Activated T-cell treated with anti-CD3 and anti-CD28 coated beads for 48 hours (primary cell): ENCODE measurements at places on chromosomes 12 and 14.

DNA sequence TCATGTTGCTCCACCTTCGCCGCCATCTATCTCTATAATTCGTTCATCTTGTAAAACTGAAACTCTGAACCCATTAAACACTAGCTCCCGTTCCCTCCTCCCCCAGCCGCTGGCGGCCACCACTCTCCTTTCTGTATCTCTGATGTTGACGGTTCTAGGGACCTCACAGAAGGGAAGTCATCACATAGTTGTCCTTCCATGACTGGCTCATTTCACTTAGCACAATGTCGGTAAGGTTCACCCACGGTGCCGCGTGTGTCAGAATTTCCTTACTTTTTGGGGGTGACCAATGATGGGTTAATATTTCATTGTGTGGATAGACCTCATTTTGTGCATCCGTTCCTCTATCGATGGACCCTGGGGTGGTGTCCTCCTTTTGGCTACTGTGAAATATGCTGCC is 2.0 kb upstream of the CACNA2D4 start:
- no peak for DNase-seq

GRCh38 chr14:79699206-79699605 is 512.1 kb downstream of the DIO2 start:
- no peak for DNase-seq

- no peak for DNase-seq
Measured at GRCh38 chr14:59268011-59268410, 79.5 kb downstream of the DAAM1 start.

DNA sequence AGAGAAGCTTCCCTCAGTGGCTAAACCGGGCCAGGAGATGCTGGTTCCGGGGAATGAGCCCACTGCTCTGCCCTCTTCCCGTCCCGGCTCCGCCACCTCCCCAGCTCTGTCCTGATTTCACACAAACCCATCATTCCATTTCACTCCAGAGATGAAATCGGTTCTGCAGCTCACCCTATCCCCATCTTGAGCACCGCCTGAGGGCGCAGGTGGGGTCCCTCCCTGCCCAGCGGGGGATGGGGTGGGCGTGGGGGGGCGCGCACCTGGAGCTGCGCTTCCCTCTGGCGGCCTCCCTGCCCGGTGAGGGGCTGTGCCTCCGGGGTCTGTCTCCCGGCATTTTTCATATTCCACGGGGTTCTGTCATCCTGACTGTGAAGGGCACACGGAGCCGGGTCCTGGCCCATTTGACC is 44.7 kb downstream of the NOC4L start:
- DNase-seq, result no peak

GRCh38 chr14:24948261-24948847 is 101.6 kb downstream of the STXBP6 start:
- DNase-seq, result no peak

DNA sequence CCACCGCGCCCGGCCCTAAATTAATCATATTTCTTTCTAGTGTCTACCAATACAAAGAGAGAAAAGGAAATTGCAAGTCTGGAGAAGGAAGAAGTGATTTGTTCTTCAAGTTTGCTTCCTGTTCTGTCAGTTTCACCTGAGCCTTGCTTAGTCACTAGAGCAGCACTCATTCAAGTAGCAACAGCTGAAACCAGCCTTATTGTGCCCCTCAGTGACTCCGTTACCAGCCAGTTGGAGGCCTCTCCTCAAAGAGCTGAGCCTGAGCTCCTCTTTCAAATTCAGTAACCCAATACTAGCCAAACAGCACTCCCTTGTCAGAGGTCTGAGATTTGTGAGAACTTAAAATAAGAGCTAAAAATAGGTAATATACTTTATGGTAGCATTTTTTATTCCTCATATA is 17.4 kb downstream of the PAWR start:
- no peak for DNase-seq

DNA sequence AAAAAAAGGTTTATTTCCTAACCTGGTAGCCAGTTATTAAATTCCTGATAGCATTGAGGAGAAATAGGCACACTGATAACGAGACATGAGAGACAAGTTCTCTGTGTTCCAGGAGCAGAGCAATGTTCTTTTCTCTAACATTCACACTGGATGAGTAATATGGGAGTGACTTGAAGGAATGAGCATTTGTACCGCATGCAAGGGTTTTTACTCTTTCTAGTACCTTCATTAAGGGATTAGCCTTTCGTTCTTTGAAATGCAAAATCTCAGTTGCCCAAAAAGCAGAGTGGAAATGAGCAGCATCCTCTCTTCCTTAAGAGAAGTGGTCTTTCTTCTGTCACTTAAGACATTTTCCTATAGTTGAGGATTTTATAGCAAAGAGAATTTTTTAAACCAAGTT is 54.7 kb downstream of the FGD4 start:
- no peak for DNase-seq

GRCh38 chr12:7959701-7960121 is 23.7 kb upstream of the SLC2A3 start:
- peak; percentile 40 for DNase-seq

DNA sequence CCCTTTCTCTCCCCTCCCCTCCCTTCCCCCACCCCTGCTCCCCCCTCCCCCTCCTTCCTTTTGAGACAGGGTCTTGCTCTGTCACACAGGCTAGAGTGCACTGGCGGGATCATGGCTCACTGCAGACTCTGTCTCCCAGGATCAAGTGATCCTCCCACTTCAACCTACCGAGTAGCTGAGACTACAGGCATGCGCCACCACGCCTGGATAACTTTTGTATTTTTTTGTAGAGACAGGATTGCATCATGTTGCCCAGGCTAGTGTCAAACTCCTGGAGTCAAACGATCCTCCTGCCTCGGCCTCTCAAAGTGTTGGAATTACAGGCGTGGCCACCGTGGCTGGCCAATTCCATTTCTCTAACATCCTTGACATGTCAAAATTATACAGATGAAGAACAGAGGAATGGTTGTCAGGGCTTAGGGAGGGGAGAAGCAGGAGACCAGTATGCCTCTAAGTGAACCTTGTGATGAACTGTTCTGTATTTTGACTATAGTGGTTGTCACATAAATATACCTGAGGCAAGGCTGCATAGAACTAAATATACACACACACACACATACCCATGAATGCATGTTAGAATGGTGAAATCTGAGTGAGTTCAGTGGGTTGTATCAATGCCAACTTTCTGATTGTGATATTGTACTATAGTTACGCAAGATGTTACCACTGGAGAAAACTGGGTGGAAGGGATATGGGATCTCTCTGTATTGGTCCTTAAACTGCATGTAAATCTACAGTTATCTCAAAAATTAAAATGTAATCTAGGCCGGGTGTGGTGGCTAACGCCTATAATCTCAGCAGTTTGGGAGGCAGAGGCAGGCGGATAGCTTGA is 3.6 kb upstream of the CFAP73 start:
- DNase-seq, result no peak

DNA sequence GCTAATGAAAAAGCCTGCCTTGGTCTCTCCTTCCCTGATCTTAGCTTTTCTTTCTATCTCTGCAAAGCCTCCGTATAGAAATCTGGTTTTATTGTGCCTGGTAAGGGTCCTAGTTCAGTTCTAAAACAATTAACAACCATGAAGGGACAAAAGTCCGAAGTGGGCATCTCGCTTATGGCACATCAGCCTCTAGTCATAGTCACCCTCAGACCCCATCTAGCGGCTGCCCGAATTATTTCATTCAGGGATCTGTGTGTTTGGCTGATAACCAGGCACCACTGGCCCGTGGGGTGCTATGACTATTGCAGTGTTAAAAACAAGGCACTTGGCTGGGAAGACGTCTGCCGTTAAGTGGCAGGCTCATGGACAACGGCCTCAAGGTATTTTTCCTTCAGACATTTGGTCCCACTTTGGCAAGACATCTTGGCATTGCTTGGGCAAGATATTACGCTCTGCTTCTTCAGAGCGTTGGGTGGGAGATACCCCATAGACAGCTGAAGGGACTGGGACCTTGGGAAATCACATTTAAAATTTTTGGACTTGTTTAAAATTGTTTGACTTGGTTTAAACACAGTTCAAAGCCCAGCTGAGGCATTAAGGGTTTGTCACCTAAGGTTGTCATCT is 87.1 kb downstream of the SINHCAF start:
- peak; percentile 49 for DNase-seq

DNA sequence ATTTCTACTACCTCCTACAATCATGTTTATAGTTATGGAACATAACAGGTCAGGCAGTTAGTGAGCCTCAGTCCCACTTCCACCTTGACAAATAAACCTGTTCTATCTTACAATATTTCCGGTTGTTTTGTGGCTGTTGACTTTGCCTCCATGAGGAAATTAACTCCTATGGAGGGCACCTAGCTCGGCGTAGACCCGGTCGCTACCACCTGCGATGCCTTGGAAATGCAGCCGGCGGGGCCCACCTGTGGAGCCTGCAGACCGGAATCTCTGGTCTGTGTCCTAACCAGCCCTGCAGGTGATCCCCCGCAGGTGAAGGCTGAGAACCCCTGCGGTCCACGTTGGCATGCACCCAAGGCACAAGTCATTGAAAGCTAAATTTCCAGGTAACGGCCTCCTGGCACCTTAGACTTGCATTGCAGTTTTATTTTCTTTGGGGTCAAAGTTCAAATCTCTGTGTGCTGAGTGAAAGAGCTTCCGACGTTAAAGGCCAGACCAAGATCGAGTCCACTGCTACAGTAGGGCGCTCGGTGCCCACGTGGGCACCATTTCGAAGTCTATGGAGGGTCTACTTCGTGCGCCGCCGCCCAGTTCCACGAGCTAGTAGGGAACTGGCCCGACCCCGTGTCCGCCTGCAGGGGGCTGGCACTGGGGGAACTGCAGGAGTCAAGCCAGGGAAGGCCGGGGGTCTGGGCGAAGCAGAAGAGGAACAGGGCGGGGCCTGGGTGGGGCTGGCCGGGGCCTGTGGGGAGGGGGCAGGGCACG is 782 bp upstream of the PIWIL1 start:
- DNase-seq, result no peak

DNA sequence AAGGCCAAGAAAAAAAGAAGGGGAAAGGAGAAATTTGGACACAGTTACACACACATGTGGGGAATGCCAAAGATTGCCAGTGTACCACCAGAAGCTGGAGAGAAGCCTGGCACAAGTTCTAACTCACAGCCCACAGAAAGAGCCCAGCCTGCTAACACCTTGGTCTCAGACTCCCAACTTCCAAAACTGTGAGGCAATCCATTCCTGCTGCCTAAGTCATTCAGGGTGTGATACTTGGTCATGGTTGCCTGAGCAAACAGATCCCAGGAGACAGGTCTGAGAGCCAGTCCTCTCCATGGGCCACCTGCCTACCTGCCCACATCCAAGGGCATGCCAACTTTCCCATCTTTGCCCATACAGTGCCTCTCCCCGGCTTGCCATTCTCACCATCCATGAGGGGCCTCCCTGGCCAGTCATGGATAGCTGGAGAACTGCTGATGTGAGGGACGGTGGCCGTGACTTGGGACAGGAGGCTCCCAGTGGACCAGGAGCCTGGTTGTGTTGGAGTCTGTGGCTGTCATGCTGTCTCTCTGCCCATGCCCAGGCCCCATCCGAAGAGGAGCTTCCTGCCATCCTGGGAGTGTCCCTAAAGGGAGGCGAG is 198.0 kb upstream of the RTL1 start:
- DNase-seq, result no peak

DNA sequence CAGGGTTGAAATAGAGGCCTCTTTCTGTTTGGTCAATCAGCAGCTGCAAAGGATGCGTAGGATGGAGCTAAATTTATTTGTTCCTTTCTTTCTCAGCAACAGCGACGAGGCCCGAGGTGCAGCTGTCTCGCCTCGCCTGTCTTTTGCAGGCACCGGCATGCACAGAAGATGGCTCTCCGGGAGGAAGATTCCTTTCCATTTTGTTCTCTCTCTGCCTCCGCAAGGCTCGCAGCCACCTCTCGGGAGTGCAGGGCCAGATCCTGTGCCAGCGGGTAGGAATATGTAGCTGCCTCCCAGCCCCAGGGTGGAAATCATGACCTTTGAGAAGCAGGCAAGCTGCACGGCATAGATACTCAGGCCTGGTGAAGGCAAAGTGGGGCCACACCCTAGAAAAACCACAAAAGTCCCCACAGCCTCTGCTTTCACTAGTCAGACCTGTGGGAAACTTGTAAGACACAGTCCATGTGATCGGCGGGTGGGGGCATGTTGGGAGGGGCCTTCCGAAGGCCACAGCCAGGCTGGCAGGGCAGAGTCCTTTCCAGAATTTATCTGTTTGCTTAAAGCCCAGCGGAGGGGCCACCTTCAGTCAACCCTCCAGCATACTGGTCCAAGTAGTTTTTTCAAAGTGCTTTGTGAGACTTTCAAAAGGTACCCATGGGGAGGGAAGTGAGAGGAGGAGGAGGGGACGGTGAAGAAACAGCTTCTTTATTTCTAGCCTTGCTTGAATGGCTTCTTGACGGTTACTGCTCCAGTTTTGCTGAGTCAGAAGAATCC is at the start of gene MAP1LC3B2:
TSS of gene MAP1LC3B2 (plus strand) at position 220 of the 774 bp plus-strand sequence. CDS start 16,562 bp downstream, outside the sequence.
- peak; percentile 59 for DNase-seq

- no peak for DNase-seq
Measured at GRCh38 chr12:19181666-19182426, 52.3 kb downstream of the PLEKHA5 start.

GRCh38 chr14:98350213-98350612 is 921.8 kb downstream of the BCL11B start:
- DNase-seq, result no peak

- DNase-seq, result no peak
Measured at GRCh38 chr12:103955811-103956508, 9.7 kb upstream of the TDG start.

DNA sequence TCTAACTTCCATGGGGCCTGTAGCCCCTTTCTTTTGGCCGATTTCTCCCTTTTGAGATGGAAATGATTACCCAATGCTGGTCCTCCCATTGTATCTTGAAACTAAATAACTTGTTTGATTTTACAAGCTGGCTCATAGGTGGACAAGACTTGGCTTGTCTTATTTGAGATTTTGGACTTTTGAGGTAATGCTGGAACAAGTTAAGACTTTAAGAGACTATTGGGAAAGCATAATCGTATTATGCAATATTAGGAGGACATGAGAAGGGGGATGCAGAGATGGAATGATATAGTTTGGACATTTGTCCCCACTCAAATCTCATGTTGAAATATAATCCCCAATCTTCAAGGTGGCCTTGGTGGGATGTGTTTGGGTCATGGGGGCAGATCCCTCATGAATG is 49.2 kb upstream of the LYZ start:
- no peak for DNase-seq

- no peak for DNase-seq
Measured at GRCh38 chr14:100393362-100393761, 70.2 kb downstream of the SLC25A47 start.

- no peak for DNase-seq
Measured at GRCh38 chr14:81594012-81594411, 60.4 kb upstream of the SEL1L start.

DNA sequence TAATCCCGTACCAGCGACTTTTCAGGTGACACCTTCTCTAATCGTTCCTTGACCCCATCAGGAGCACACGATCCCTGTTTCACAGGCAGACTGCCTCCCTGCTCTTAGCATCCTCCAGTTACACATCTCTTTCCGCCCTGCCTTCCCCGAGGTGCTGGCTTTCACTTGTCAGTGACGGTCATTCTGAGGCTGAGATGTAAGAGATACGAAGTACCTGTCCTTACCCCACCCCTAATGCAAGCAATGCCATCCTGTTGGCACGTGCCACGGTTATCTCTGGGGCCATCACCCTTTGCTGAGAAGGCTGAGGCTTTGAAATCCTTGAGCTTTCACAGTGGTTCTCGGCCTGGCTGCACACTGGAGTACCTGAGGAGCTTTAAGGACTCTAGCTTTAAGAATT is 24.4 kb downstream of the B4GALNT3 start:
- DNase-seq, result no peak
